ENCODE measurements at places on chromosomes 16 and 17. TPM values are rescaled to one million over a fixed set of nuclear protein-coding genes. Genes with fewer than 3 reads are reported as not detected.
A peak's percentile ranks its signal among the peaks of the same experiment; 100 is the strongest.

The HAP1 gene
- total RNA-seq = under 0.01 TPM

DNA sequence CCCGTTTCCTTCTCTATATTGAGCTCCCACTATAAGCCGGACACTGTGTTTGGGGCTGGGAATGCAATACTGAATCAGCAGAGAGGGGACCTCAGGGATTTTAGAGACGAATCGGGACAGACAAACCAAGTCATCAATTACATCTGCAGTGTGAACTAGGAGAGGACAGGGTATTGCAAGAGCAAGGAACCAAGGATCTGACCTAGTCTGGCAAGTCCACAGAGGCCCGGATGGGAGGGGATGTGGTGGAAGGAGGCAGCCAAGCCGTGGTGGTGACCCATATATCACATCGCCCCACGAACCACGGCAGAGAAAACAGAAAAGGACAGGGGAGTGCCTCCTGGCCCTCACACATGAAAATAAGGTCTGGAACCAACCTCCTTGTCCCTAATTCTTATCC, 28.1 kb upstream of the NXPH3 start:
- DNase-seq = no peak

DNA sequence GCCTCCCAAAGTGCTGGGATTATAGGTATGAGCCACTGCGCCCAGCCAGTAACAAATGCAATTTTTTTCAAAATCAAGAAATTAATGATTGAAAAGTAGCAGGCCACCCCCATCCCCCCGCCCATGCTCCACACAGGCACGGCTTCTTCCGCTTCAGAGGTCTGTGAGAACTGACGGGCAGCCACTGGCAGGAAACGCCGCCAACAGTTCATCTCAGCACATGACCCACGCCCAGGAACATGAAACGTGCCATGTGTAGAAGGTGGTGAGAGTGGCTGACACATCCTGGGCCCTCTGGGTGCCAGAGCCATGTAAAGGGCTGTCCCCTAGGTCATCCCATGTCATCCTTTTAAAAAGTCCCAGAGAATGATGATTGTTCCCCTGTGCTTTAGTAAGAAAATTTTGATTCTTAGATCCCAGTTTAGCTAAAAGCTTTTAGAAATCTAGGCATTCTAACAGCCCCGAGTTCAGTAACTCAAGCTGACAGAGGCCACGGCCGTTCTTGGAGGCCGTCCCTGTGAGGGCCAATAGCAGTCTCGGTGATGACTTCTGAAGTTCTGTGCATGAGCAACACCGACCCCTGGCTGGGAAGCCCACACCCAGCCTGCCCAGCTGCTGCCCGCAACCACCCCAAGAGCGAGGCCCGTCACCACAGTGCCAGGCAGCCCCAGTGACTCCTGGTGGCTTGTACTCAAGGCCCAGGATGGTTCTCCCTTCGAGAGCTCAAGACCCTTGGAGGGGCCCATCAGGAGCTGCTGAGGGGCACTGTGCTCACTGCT, 52.1 kb downstream of the KLHDC4 start:
- DNase-seq = peak; percentile 10

- DNase-seq = no peak
Observed at GRCh38 chr16:57388359-57389086, 16.0 kb upstream of the CCL17 start.

The DNAH17 gene
- total RNA-seq = under 0.01 TPM

Data from hematopoietic multipotent progenitor cell (in vitro differentiated cells).